ENCODE measurements at places on chromosomes 11 and 22.

DNA sequence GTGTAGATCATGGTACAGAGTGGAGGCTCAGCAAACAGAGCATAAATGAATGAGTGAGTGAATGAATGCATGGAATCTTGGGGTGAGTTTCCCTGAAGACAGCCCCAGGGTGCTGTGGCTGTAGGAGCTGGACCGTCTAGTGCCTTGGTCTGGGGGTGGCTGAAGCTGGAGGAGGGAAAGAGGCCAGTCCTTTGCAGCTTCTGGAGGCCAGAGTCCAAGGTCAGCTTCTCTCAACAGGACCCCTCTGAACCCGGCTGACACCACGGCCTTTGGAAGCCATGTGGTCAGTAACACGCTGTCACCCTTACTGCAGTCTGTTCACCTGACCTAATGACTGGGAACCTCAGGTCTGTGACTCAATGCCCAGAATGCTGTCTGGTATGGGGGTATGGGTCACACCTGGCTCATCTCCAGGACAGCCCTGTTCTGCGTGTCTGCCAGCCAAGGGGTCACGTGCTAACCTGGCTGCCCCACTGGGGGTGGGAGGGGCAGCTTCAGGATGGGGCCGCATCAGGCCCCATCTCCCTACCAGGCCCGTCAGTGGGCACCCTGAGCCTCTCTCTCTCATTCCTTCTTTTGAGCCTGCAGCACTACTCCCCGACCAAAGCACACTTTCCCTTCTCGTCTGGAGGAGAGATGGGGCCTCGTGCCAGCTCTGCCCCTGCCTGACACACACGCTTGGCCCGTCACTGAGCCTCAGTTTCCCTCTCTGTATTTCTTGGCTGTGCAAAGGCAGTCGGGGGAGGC lies 24.1 kb upstream of the CHKA start:
- no peak overlapping the region for H3K4me3 ChIP-seq
- peaks cover 10% of the 10 kb centered on the region for H3K27me3 ChIP-seq
- no peak overlapping the region for H3K27ac ChIP-seq
- H3K36me3 ChIP-seq: no peaks in the 10 kb centered on the region
- no peaks in the 10 kb centered on the region for H3K4me1 ChIP-seq
- no peak for DNase-seq

GRCh38 chr11:108838102-108838791 lies 173.4 kb downstream of the DDX10 start:
- no peak overlapping the region for H3K4me3 ChIP-seq
- H3K27ac ChIP-seq: no peak overlapping the region
- H3K4me1 ChIP-seq: peaks cover 11% of the 10 kb centered on the region

GRCh38 chr11:25981998-25982397 lies 349.9 kb upstream of the ANO3 start:
- H3K4me1 ChIP-seq: no peaks in the 10 kb centered on the region
- peak; percentile 29 for DNase-seq
- H3K27me3 ChIP-seq: peaks cover 3% of the 10 kb centered on the region
- no peak overlapping the region for H3K27ac ChIP-seq
- no peak overlapping the region for H3K4me3 ChIP-seq
- H3K36me3 ChIP-seq: no peaks in the 10 kb centered on the region

DNA sequence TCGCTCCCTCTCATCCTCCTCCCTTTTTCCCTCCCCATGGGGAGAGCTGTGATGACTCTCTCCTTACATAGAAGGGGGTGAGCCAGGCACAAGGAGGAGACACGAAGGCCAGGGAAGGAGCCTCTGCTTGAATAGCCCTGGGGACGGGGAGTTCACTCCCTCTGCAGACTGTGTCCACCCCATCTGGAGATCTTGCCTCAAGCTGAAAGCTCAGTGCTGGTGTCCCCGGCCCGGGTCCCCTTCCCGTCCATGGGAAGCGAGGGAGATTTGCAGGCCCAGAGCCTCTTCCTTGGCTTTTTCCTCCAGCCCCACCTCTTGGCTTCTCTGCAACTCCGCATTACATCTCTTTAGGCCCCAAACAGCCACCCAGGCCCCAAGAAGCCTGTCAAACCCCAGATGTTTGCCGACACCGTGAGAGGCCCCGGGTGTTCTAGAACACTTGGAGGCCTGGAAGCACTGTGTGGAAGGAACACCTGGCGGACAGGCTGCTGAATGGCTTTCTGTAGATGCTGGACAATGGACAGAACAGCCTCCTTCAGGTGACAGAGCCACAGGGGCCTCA lies 32.3 kb downstream of the LINC01488 start:
- H3K4me3 ChIP-seq: no peak overlapping the region
- no peak overlapping the region for H3K27ac ChIP-seq
- peaks cover 4% of the 10 kb centered on the region for H3K27me3 ChIP-seq
- H3K4me1 ChIP-seq: peaks cover 57% of the 10 kb centered on the region

DNA sequence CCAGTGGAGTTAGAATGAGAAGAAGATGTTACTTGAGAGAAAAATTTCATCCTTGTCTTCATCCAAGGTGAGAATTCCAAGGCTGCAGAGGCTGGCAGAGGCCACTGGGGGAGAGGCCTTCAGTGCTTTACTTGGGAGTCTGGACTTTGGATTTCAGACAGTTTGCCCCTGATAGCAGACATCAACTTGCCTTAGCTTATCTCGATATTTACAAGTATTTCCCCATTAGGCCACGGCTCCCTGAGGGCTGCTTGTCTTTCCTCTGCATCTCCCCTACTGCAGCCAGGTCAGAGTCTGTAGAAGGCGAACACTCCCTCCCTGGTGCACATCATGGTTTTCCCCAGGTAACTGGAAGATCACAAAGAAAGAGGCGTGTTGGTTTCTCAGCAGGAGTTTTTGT lies 29.9 kb upstream of the BSX start:
- H3K27ac ChIP-seq: no peak overlapping the region
- H3K4me3 ChIP-seq: no peak overlapping the region
- H3K4me1 ChIP-seq: no peaks in the 10 kb centered on the region
- DNase-seq: no peak
- H3K27me3 ChIP-seq: peaks cover 26% of the 10 kb centered on the region

GRCh38 chr11:69107413-69107812 lies 48.3 kb upstream of the SMIM38 start:
- no peak overlapping the region for H3K27ac ChIP-seq
- H3K4me1 ChIP-seq: peaks cover 4% of the 10 kb centered on the region
- peaks cover 18% of the 10 kb centered on the region for H3K27me3 ChIP-seq
- H3K4me3 ChIP-seq: no peak overlapping the region

- peaks cover 64% of the 10 kb centered on the region for H3K4me1 ChIP-seq
- H3K4me3 ChIP-seq: peak overlapping the region; percentile 95
- no peaks in the 10 kb centered on the region for H3K27me3 ChIP-seq
- H3K27ac ChIP-seq: peak overlapping the region; percentile 90
- DNase-seq: peak; percentile 30
Observed at GRCh38 chr11:63670433-63671321, 499 bp downstream of the ATL3 start.

DNA sequence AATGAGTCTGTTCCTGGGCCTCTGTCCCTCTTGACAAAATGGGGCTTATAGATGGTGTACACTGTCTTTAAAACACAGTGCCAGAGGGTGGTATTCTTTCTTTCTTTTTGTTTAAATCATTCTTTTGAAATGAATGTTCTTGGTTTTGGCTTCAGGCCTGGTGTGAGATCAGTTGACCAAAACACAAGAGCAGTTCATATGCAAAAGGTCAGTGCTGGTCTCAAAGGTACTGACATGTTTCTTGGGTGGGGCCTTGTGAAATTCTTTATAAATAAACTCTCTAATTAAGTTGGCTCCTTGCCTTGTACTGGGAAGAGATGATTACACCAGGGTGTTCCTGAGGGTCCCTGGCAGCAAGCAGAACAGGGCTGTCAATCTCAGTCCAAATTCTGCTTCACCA lies 110.0 kb downstream of the FBXO7 start:
- peaks cover 10% of the 10 kb centered on the region for H3K27me3 ChIP-seq
- no peak overlapping the region for H3K27ac ChIP-seq
- DNase-seq: peak; percentile 12
- H3K4me3 ChIP-seq: no peak overlapping the region

DNA sequence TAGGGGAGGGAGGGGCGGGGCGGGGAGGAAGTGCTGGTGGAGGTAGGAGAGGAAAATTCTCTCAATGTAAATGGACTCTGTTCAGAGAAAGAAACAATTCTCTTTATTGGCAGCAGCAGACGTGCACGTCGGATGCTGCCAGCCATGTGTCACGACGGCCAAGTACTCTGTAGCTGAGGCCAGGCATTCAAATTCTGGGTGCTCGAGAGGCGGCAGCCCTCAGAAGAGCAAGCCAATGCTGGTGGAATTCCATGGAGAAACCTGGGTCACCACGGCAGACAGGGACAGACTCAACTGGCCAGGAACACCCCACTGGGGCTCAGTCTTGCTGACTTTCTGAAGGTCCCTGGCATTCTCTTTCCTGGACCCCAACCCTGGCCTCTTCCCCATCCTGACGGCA lies 90.8 kb downstream of the ABTB2 start:
- H3K27ac ChIP-seq: peak overlapping the region; percentile 80
- peaks cover 35% of the 10 kb centered on the region for H3K4me1 ChIP-seq
- DNase-seq: no peak

DNA sequence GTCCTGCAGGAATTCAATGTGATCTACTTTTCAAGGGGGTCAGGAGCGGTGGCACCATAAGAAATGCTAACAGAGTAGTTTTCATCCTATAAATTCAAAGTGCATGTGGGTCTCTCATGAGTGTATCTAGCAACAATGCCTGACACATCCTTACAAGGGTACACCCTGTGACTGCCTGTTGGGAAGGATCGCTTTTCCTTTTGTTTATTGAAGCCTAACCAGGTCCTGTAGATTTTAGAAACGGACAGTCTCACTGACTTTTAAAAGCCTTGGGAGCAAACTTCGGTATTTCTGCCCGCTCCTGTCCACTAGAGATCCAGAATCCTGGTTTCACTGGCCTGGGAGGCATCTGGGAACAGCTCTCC lies 102.4 kb downstream of the MICAL2 start:
- no peak for DNase-seq
- H3K4me3 ChIP-seq: no peak overlapping the region
- no peaks in the 10 kb centered on the region for H3K27me3 ChIP-seq
- H3K4me1 ChIP-seq: peaks cover 61% of the 10 kb centered on the region
- peaks cover 82% of the 10 kb centered on the region for H3K36me3 ChIP-seq
